ENCODE measurements at places on chromosomes 16 and 17.

DNA sequence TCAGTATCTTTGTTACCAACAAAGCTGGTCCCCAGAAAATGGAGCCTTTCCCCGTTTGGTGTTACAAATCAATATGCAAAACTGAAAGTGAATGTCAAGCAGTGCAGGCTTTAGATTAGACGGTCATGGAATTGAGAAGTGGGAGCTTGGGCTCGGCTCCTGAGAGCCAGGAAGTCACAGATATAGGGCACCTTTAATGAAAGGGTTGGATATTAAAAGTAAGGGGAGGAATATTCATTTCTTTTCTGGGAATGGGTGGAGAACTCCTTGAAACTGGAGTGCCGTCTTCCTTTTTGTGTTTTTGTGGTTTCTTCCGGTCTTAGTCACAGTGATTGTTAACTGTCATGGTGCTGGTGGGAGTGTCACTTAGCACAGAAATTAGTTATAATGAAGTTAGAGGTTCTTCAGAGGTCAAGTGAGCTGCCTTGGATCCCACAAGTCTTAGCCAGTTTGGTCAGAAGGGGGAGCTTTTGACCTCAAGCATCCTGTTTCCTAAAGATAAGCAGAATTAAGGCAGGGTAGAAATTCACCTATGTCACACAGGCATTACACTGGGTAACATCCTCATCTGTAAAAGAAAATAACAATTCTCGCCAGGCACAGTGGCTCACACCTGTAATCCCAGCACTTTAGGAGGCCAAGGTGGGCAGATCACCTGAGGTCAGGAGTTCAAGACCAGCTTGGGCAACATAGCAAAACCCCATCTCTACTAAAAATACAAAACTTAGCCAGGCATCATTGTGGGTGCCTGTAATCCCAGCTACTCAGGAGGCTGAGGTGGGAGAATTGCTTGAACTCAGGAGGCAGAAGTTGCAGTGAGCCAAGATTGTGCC lies 9.6 kb upstream of the EIF1 start:
- DNase-seq, result no peak

DNA sequence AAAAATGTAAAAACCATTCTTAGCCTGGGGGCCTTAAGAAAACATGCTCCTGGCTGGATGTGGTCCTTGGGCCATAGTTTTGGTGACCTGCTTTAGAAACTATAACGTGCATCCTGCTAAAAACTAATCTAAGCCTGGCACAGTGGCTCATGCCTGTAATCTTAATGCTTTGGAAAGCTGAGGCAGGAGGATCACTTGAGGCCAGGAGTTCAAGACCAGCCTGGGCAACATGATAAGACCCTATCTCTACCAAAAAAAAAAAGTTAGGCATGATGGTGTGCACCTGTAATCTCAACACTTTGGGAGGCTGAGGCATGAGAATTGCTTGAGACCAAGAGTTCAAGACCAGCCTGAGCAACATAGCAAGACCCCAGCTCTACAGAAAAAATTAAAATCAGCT lies 183.8 kb upstream of the CHMP6 start:
- no peak for DNase-seq

DNA sequence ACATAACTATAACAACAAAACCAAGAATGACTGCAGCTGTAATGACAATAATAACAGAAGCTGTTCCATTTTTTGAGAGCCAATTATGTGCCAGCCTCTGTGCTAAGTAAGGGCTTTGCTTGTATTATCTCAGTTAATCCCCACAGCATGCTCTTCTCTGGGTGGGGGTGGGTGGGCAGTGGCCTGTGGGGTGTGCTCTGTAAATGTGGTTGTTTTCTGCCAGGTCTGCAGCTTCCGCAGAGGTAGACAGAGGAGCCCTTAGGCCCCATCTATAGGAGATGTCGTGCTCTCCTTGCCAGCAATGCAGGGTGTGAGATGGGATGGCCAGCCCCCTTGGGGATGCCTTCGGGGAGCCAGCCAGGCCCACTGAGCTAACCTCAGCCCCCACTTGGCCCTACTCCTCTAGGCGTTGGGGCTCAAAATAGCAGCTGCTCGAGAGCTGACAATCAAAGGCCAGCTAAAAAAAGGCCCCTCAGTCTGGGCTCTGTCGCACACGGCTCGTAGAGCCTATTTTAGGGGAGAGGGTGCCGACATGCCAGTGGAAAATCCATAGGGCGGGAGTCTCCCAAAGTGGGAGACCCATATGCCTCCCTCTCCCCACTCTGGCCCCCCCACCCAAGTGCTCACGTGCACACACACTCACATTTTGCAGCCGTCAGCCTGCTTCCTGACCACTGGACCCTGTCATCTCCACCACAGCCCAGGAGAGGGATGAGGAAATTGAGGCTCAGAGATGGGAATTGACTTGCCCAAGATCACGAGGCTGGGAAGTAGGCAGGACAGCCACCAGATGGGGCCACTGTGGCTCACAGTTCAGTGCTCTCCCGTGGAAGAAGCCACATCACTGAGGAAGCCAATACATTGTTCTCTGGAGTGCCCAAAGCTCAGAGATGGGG lies 15.8 kb downstream of the CDH16 start:
- DNase-seq, result no peak

DNA sequence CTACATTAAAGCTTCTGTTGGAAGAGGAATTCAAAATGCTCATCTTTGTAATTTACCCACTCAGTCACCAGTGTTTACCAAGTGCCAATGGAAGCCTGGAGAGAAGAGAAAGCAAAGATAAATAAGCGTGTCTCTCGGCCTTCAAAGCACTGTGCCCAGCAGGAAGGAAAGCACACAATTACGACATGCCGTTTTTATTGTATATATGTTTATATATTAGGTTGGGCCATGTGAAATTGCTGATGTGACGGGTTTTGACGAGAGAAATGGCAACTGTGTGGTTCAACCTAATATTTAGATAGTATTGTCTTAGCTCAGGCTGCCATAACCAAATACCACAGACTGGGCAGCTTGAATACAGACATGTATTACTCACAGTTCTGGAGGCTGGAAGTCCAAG lies 79.3 kb upstream of the HSBP1 start:
- no peak for DNase-seq

GRCh38 chr17:31724026-31724425 lies 135.0 kb downstream of the COPRS start:
- no peak for DNase-seq

GRCh38 chr16:25501530-25502255 lies 190.1 kb upstream of the HS3ST4 start:
- DNase-seq, result no peak

DNA sequence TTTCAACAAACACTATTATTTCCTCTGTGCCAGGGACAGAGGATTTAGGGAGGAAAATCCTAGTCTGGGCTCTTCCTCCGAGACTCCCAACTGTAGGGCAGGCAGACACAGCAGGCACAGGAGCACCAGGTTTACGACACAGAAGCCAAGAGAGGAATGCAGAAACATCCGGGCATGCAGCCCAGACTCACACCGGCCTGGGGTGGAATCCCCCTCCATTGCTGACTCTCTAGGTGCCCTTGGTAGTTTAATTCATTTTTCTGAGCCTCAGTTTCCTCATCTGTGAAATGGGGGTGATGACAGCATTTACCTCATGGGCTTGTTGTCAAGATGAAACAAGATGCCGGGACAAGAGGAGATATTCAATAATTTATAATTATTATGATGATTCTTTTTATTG lies 14.9 kb downstream of the CA4 start:
- no peak for DNase-seq

GRCh38 chr17:76166906-76167305 lies 25.9 kb upstream of the FOXJ1 start:
- no peak for DNase-seq

DNA sequence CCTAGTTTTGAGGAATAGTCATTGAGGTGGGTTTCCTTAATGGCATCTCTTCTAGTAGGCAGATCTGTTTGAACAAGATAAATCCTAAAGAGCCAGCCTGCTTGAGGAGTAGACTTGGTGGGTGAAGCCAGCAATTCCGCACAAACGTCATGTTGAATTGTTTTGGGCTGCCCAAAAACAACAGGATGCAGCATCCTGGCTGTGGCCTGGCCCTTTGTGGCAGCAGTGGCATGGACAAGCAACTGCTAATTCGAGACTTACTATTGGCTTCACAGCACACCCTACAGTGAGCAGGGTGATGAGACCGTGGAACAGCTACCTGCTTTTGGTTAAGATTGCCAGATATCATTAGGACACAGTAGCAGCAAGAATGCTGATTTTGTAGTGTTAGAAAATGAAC lies 9.3 kb upstream of the VPS4A start:
- no peak for DNase-seq

DNA sequence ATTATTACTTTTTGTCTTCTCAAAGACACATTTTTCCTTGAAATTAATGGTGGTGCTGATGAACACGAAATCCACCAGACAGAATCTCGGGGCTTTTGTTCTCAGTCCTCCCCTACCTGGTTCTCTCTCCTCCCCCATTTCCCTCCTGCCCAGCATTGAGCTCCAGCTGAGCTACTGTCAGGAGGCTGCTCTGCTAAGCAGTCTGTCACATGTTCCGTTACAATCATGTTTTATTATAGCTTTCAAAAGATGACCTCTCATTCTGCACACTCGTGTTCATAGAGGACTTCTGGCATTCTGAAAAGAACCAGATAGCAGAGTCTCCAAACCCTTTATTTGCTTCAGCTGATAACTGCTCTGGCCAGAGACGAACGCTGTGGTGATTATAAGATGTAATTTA lies 732.5 kb upstream of the RBFOX1 start:
- no peak for DNase-seq

GRCh38 chr16:30132591-30132990 lies 9.6 kb upstream of the MAPK3 start:
- no peak for DNase-seq

GRCh38 chr17:38532451-38532850 lies 73.3 kb downstream of the SRCIN1 start:
- DNase-seq, result no peak

GRCh38 chr16:50011707-50012106 lies 13.3 kb upstream of the CNEP1R1 start:
- DNase-seq, result no peak

DNA sequence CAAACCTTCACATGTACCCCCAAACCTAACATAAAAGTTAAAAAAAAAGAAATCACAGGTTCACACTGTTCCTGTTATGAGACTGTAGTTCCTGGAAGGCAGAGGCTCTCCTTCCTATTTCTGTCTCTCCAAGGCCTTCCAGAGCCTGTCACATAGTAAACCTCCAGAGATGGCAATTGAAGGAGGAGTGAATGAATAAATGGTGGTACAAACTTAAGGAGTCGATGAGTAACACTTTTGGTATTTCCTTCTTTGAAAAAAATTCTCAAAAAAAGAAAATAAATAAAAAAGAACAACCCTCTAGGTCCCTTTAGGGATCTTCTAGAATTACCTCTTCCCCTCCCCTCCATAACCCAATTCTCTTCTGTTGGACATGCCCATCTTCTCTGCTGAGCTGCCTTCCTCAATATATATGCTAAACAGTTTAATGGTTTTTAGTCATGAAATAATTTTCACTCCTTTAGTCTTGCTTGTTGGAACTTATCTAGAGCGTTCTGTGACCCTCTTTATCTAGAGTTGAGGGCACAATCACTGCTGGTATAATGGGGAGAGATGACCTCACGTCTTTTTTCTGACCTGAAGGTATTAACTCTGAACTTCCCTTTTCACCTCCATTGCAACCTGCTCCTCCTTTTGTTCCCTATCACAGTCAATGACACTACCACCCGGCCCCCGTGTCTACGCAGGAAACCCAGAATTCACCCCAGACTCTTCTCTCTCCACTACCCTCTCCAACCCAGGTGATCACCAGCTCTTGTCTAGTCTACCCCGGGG lies 1.7 kb upstream of the TAF15 start:
- DNase-seq, result no peak

DNA sequence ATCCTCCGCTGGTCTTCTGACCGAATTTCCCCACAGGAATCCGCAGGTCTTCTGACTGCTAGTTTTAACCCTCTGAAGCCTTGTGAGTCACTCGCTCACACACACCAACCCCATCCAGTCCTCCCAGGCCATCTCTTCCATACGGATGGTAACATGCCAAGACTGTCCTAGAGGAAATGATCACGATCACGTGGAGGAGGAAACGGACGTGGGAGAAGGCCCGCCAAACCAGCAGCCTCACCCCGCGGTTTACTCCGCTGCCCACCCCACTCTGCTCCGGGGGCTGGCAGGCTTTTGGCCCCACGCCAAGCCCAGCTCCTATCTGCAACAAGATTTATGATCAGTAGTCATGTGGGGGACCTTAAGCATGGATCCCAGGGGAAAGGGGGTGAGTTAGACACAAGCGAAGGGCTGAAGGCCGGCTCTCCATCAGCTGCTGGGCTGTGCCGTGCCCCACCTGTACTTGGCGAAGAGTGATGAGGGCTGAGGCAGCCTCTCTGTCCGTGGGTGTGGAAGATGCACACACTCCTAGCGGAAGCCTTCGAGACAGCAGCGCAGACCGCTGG lies 1.5 kb upstream of the FAAP100 start:
- no peak for DNase-seq

GRCh38 chr16:22691335-22691734 lies 122.6 kb upstream of the HS3ST2 start:
- DNase-seq, result no peak

- no peak for DNase-seq
Observed at GRCh38 chr16:13503960-13504635, 415.9 kb upstream of the ERCC4 start.

- DNase-seq, result no peak
Observed at GRCh38 chr17:31225831-31226230, 71.2 kb downstream of the OMG start.

GRCh38 chr16:85631230-85631629 lies 18.1 kb downstream of the GSE1 start:
- no peak for DNase-seq

DNA sequence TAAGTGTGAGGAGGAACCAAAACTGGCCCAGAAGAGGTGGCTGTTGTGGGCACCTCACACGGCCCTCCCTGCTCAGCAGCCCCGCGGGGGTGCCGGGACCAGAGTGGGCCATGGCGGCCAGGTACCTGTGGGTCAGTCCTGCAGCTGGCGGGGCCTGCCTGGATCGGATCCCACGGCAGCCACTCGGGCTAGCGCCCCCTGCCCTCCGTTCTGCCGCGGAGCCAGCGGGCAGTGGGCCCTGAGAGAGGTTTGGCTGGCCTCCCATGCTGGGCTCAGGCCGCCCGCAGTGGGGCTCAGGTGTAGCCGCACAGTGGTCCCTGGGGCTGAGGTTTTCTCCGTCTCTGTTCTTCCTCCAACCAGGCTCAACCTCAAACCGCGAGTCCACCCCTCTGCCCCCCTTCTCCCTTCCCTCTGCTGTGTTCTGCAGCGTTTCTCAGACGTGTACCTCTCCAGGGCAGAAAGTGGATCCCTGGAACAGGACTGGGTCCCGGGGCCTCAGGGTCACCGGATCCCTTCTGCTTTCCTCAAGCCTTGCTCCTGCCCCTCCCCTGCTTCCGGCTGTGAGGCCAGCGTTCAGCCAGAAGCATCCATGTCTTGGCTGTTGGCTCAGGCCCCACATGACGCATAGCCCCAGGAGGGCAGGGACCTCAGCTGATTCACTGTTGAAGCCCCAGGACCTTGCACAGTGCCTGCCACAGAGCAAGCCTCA lies 28.6 kb upstream of the ITGA3 start:
- no peak for DNase-seq

DNA sequence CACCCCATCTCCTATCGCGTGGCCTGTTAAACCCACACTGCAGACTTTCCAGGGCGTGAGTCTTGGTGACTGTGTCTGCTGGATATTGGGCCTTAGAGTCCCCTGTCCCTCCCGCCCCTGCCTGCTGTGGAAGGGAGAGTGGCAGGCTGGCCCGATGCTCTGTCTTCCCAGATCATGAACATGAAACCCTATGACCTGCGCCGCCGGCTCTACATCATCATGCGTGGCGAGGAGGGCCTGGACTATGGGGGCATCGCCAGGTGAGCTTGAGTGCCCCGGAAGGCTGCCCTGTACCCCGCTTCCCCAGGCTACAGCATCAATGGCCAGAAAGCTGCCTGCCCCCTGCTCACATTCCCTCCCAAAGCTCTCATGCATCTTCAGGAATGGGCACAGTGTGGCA lies 19.5 kb upstream of the CLEC18A start:
- DNase-seq, result no peak

- no peak for DNase-seq
Observed at GRCh38 chr16:50778284-50779163, 36.6 kb downstream of the CYLD start.
